Chondrocyte (in vitro differentiated cells): ENCODE measurements at places on chromosomes 2 and 18.

GRCh38 chr2:118265873-118266455, 177.7 kb downstream of the INSIG2 start:
- DNase-seq = no peak

DNA sequence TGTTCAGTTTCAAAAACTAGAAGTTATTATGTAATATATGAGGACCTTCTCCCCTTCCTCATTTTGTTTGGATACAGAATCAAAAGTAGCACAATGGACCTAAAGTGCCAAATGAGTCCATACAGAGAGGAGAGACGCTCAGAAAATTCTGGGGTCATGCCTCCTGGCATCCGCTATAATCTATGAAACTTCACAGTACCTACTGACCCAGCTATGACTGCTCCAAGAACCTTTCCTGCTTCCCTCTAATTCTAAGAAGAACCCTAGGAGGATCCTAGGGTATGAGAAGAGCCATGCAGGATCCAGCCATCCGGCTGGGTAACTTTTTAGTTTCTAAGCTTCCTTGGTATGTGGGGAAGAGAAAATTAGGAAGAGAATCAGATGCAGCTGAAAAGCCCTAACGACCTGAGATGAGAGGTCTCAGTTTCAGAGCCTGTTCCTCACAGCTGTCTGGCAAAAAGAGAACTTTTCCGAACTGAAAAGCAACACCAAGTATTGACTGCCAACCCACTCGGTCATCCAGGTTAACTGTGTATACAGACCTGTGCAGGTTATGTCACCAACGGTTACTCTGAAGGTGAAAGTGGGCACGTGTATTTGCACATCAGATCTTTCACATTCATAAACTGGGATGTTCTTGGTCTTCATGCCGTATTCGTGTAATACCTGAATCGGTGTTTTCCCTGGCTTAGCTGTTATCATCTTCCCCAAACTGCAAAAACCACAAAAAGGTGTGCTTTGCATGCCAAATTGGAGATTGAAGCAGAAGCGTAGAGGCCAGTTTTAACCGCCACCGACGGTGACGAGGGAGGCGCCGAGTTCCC, 1.1 kb downstream of the PRKRA start:
- DNase-seq = no peak

GRCh38 chr2:191687867-191688266, 9.9 kb downstream of the NABP1 start:
- no peak for DNase-seq

- no peak for DNase-seq
Observed at GRCh38 chr2:211241891-211242290, 685.5 kb downstream of the CPS1 start.

DNA sequence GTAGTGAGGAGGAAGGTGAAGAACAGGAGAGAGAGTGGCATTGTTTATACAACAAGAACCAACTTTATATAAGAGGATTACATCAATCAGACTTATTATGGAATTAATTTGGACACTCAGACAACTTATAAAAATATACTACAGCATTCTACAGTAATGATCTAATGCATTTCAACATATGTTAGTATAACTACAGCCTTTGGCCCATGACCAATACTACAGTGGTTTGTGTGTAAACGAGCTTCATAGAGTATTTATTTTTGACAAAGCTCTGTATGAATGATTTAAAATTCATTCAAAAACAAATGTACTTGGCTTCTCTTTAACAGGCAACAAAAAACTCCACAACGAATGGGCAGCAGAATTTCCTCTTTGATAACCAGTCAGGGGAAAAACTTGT, 72.8 kb downstream of the ZNF521 start:
- DNase-seq = no peak

DNA sequence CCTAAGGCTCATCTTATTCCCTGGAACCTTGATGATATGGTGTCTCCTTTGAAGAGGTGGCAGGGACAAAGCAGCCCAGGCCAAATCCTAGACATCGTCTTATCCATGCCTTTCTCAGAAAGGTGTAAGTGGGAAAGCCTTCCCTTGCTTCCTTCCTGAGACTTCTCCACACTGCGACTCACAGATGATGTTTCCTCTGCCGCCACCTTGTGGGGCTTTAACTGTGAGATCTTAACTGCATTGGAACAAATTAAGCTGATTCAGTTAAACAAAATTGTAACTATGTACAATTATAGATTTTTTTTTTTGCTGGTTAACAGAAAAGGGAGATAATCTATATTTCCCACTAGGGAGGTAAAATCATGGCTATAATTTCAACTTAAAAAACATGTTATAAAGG, 10.0 kb upstream of the GCA start:
- DNase-seq = no peak

DNA sequence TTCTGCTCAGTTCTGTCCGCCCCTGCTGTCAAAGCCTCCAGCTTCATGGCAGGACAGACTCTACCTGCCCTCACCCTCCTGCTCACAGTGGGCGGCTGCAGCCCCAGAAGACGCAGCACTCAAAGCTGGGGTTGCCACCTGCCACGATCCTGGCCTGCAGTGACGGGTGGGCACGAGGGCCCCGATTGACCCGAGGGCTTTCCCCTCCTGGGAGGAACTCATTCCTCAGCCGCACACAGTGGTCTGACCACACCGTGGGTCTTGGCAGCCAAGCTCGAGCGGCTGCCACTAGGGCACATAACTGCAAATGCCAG, 47.1 kb downstream of the HS6ST1 start:
- peak; percentile 70 for DNase-seq

DNA sequence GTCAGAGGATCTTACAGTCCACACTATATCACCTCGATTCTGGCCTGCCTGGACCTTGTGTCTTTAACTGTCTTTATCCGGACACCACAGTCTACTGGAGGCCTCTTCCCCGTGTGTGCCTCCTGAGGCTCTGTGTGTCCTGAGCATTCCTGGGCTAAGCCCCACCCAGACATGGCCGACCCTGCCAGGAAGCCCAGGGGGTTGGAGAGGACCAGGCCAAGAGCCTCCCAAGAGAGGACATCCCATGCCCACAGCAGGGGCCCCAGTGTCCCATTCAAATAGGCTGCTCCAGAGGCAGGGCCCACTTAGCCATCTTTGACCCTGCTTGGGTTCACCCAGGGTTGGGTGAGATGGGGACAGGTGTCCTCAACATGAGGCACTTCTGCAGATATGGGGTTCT, 84.7 kb upstream of the OTOS start:
- no peak for DNase-seq

- no peak for DNase-seq
Observed at GRCh38 chr2:138846216-138846821, 66.1 kb upstream of the NXPH2 start.

GRCh38 chr2:224973112-224974016, 68.9 kb downstream of the DOCK10 start:
- no peak for DNase-seq

DNA sequence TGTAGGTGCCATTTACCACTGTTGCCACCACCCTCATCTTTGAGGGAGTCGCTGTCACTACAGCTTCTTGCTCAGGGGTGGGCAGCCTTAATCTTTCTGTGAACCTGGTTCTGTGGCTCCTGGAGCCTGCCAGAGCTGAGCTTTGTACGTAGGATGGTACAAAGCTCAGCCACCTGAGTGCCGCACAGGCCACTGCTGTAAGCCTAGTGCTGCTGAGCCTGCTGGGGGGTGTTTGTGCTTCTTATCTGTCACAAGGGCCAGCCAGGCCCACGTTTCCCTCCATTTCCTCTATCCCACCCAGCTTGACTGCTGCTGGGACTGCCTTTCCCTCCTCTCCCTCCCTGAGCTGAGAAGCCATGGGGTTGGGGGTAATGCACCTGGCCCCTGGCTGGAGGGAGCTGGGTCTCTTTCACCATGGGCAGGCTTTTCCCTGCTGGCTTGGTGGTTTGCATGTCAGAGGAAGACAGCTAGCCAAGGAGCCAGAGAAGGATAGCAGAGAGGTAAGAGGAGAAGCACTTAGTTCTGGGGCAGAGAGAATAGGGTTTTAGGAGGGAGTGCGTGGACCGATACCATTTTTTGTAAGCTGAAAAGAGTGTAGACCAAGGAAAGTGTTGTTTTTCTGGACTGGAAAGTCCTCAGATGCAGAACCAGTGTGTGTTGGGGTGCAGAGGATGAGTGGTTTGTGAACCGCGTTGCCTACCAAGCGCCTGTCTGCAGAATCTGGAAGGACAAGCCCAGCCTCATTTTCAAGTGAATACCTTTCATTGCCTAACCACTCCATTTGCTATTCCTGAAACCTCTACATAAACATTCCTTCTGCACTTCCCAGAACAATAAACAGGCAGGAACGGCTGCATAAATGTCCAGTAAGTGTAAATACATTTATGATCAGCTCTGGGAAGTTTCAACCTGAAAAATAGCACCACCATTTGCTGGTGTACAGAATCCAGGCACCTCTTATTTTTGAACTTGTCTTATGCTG, 45.1 kb upstream of the FHL2 start:
- no peak for DNase-seq
